AG09319 (cell line): ENCODE measurements at places on chromosomes 3 and 15.

DNA sequence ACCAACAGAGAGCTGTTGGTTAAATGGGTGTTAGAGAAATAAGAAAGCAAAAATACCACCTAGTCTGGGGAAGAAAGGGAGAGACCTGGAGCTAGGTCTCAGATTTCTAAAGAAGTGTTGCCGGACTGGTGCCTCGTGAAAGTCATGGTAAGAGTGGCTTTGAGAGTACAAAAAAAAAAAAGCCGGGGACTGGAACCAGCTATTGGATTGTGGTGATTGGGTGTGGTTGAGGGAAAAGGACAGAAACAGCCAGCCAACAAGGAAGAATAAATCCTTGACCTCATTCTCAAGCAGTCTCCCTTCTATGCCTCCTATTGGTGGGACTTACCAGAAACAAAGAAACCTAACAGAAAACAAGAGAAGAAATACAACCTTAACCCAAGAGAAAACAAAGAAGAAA, 346.4 kb upstream of the KCNMB2 start:
- no peak for DNase-seq

- DNase-seq, result no peak
Measured at GRCh38 chr3:171944118-171945016, 95.0 kb upstream of the FNDC3B start.

GRCh38 chr15:91186904-91187656, 87.0 kb downstream of the SV2B start:
- DNase-seq, result no peak

DNA sequence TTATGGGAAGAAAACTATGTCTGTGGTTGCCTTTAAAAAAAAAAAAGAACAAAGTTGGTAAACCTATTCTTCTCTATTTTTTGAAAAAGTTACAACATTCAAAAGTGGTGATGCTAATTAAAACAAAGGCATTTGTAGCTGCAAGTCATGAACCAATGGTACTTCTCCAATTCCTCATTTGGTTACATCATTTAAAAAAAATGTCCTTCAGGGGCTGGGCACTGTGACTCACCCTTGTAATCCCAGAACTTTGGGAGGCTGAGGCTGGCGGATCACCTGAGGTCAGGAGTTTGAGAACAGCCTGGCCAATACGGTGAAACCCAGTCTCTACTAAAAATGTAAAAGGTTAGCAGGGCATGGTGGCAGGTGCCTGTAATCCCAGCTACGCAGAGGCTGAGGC, 574.6 kb downstream of the VGLL3 start:
- DNase-seq, result no peak

DNA sequence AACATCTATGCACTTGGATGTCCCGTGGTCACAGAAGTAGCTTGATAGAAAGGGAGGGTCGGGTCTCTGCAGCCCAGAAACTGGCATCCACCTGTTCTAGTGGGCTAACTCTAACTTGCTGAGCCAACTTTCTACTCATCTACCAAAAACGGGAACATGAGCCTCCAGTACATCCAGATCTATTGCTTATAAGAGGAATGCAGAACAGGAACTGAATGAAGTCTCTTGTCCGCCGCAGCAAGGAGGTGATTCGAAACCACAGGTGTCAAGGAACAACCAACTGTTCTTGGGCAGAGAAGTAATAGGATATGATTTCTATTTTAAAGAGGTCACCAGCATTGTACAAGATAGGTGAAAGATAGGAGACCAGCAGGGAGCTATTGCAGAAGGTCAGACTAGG, 17.9 kb downstream of the TERC start:
- no peak for DNase-seq

DNA sequence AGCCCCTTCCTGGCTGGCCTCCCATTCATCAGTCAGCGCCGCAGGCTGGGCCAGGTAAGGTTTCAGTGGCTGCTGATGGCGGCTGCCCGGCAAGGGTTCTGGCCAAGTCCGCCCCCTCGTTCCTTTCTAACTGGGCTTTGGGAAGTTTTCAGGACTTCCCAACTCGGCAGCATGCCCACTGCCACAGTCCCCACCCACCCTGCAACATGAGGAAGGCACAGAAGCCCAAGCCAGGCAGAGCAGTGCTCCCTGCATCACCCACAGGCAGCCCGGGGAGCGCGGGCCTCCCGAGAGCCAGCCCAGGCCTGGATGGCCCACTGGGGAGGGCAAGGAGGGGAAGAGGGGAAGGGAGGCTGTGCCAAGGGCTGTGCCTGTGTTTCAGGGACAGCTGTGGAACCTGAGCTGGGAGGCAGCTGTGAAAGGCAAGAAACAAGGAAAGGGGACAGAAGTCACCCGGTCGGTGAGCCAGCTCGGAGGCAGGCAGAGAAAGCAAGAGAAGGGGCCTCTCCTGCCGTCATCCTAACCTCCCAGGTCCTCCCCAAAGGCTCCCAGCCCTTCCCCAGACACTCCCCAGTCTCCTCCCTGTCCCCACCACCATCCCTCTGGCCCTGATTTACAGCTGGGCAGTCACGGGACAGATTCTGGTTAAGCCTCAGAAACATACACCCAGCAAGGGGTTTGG, 73.9 kb downstream of the CPN2 start:
- no peak for DNase-seq

DNA sequence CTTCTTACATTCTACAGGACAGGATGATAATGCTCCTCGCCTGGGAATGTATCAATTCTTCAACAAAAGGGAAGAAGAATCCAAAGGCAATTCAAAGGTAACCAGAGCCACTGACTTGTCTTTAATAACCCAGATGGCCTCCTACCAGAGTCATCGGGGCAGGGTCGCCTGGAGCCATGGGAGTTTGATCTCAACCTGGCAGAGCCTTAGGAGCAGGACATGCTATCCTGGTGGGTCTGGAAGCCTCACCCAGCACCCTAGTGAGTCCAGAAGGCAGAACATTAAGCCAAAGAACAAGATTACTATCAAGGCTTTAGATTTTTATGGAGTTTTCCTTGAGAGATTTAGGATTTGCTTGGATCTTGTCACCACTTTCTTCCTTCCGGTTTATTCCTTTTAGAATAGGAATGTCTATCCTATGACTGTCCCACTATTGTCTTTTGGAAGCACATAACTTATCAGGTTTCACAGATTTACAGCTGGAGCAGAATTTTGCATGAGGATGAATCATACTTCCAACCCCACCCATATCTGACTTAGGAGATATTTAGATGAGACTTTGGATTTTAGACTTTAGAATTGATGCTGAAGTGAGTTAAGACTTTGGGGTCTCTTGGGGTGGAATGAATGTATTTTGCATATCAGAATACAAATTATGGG, 330.3 kb upstream of the GOLIM4 start:
- DNase-seq, result no peak

DNA sequence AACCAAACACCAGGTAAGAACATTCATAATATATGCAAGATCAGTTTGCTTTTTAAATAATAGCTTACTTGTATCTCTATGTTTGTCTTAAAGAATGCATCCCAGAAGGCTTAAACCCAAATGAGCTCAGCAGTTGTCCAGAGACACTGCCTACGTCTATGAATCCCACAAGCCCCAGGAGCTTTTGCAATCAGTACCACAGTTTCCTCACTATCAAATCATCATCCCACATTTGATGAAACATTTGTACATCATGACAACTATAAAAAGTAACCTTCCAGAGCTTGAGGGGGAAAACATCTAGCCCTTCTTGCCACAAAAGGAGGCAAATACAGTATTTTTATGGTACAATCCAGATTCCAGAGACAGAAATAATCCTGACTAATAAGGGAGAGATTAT, 63.7 kb downstream of the ATP8B4 start:
- peak; percentile 64 for DNase-seq

GRCh38 chr15:40339621-40339945, 1.2 kb downstream of the CCDC9B start:
- no peak for DNase-seq

DNA sequence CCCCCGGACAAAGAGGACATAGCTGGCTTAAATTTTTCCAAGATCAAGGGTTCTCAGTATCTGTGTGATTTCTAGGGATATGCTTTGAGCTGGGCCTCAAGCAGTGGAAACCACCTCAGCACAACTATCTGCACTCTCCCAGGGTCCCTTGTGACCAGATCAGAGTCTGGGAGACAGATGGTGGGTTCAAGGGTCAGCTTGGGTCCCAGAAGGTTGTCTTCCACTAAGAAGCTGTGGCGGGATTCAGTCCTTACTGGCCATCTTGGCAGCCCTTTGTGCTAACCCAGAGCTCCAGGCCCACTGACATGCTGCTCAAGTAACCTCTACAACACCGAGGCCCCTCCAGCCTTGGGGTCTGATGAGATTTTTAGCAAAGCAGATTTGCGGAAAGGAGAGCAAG, 2.7 kb downstream of the INSYN1 start:
- no peak for DNase-seq

DNA sequence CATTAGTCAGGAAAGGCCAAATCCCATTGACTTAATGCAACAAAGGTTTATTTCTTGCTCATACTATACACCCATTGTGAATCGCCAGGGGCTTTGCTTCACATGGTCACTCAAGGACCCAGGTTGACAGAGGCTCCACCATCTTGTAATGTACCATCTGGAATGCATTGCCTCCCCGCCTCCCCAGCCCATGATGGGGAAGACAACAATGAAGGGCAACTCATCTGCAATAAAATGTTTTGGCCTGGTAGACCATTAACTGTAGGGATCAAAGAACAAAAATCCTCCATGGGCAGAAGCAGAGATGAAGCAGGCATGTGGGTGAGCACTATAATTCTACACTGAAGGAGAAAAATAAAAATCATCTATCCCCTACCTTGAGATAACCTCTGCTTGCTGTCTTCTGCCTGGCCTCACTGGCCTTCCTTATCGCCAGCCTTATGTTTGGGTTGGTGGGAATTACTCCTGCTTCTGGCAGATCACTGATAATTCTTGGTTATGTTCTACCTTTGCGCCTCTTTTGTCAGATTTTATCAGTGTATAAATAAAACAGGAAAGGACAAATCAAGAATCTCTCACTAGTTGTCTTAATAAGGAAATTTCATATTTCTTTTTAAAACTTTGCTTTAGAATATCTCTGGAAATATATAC, 37.8 kb downstream of the GPR160 start:
- DNase-seq, result no peak
